ENCODE measurements at places on chromosomes 7 and 10.

GRCh38 chr7:77326131-77326530, 90.0 kb downstream of the GSAP start:
- DNase-seq: peak; percentile 33

DNA sequence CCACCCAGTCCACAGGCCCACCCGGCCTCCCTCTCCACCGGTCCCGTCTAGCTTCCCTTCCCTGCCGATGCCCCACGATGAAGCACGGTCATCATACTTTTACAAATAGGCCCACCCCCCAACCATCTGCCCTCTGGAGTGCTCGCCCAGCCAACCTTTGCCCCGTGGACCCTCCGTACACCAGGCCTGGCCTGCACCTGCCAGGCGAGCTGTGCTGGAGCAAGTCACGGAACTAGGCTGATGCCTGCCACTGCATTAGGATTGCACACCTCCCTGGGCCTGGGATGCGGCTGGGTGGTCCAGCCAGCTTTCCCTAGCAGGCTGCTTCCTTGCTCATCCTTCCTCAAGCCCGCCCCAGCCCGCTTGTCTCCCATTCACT, 44.7 kb downstream of the PPIF start:
- DNase-seq: no peak

DNA sequence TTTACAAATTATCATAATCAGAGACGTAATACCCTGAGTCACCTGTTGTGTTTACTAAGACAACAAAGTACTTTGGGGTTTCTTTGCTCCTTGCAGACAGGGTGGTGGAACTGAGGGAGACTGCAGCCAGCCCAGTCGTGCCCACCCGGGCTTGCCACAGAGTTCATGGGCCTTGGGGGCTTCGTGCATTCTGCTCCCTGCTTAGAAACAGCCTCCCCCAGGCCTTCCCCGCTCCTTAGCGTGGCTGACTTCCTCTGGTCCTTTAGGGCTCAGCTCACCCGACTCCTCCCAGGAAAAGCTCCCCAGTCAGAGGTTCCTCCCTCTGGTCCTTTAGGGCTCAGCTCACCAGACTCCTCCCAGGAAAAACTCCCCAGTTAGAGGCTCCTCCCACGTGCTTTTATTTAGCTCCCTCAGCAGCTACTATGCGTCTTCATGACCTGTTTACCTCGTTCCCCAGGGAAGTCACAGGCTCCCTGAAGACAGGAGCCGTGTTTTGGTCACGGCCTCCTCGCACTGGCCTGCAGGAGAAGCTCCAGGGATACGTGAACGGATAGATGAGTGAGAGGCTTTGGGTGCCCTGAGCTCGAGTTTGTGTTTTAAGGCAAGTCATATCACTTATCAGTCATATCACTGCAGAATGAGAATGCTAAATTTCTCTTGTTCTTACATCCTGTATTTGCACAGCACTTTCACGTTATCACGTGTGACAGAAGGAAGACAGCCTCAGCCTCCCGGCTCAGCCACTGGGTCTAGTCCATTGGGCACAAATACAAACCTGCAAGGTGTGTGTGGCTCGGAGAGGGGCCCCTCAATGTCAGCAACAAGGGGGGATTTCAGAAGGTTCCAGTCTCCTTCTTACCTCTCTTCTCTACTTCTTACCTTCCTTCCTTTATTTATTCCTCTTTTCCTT, 52.7 kb upstream of the VIPR2 start:
- DNase-seq: no peak

DNA sequence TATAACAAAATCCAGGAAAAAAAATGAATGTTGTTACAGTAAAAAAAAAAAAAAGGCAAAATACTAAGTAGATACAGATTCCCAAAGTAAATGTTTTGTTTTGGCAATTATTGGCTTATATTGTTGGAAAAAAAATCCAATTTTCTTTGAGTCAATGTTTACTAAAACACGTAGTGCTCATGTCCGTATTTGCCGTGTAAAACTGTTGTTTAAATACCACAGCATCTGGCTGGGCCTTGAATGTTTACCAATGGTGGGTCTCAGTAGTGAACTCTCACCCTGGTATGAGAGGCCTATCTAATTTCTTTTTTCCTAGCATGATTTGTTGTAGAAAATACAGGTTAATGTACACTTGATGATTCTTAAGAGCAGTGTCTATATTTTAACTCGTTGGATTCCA, 41.4 kb upstream of the SLC26A5 start:
- DNase-seq: no peak

GRCh38 chr10:3048119-3049019, 19.0 kb upstream of the PFKP start:
- DNase-seq: peak; percentile 77

- no peak for DNase-seq
Measured at GRCh38 chr10:114596793-114597192, 61.3 kb downstream of the ABLIM1 start.

DNA sequence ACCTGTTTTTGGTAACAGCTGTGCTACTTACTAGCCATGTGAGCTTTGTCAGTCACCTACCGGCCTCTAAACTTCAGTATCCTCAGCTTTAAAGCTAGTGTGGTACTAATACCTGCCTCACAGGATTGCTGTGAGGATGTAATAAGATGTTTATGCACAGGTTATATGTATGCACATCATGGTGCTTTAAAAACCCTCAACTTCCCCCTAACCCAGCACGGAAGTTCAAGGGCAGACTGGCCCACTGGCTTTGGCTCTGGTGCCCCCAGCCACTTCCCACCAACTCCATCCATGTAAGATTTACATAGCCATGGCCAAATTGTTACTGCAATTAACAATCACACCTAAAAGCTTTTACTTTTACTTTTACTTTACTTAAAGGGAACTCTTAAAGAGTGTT, 676.0 kb upstream of the GALNT17 start:
- DNase-seq: no peak

DNA sequence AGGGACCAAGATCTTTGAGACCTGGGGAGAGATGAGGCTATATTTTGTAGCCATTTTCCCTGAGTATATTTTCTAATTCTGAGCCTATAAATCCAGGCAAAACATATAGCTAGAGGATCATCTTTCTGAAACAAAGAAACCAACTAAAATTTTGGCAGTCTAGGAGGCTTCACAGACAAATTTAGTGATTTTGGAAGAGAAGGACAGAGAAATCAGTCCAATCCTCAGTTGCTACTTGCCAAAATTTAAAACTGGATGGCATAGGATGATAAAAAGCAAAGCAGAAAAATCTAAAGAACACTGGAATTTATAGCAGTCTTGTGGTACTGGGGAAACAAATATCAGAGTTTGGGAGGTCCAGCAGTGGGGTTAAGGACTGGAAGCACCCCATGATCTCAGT, 43.4 kb upstream of the POM121L12 start:
- no peak for DNase-seq

- DNase-seq: no peak
Measured at GRCh38 chr7:6198689-6199595, 73.5 kb downstream of the CYTH3 start.

- no peak for DNase-seq
Measured at GRCh38 chr7:158497627-158498026, 90.0 kb downstream of the PTPRN2 start.

- DNase-seq: no peak
Measured at GRCh38 chr7:159030490-159031134, 114.1 kb downstream of the VIPR2 start.

- peak; percentile 57 for DNase-seq
Measured at GRCh38 chr10:49539320-49539885, 482 bp upstream of the ERCC6 start.

DNA sequence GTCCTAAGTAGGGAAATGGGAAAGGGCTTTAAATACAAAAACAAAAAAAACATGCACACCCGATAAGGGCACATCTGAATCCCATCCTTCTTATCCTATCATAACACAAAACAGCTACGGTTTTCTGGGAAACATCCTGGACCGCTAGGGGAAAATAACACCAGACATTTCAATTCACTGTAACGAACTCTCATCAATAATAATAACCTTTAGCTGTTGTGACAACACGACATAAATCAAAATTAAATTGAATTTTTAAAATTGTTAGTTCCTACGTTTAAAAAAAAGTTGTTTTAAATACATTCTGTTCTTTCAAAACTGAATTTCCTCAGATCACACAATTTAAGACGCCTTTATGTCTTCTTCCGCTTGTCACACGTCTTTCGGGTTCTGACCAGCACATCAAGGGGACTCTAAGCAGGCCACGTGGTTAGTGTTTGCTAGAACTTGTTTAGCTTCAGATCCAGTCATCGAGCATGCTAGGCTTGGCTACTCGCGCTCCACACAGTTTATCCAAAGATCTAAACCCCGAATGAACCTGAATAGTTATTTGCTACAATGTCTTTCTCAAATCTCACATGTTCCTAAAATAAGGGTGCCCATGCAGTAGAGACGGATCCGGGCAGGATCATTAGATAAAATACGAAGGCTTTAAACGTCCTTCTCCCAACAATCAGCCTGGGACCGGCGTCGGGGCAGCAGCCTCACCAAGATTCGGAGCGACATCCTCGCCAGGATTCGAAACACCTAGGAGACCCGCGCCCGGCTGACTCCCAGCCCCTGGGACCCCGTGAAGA, 839 bp downstream of the IKZF5 start:
- DNase-seq: peak; percentile 49

DNA sequence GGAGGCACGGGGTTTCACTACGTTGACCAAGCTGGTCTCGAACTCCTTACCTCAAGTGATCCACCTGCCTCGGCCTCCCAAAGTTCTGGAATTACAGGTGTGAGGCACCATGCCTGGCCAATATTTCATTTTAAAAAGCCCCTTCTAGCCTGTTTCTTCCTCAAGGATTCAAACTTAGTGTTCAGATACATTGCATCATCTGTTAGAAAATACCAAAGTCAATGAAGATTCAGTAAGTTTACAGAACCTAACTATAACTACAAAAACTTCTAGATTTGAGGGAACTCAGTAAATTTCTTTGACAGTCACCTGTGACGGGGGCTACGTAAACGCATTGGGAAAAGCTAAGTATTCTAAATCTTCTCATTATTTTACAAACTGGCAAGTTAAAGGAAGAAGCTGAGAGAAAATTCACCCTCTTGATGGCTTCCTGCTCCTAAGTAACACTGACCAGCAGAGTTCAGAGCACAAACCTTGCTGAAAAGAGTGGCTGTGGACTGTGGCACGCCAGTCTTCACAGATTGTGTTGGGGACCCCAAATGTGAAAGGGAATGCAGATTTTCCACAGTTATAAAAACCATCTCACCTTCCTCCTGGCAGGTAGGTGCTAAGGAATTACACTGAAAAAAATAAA, 162.2 kb downstream of the PKD1L1 start:
- no peak for DNase-seq

GRCh38 chr7:132532281-132532680, 44.0 kb downstream of the PLXNA4 start:
- no peak for DNase-seq

DNA sequence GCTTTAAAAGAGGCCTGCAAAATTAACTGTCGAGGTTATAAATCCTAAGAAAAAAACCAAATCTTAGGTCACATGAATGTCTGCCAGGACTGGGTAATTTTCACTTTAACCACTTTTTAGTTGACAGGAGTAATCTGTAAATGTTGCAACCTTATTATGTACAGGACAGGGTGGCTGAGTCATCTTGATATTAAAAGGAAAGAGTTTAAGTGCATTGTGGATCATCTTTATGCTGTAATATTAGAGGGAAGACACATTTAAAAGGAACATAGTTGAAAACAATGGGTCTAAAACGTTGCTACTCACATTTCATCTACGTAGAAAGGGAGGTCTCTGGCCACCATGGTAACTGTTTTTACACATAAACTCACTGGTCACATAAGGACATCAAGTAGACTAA, 115.5 kb downstream of the LSMEM1 start:
- DNase-seq: peak; percentile 11

DNA sequence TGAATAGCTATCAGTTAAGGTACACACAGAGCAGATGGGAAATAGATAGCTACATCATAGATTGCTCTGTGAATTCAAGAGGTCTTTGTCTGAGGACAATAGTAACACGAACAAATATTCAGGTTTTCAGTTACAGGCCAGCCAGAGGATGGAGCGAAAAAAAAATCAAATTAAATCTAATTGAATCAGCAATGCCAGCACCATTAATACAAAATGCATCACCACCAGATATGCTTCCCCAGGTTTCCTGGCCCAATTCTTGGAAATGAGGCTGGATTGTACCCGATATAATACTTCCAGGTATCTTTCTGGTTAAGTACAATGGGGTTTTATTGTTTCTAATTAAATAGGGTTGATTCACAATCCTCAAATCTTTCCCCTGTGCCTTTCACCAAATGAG, 975.8 kb upstream of the AUTS2 start:
- DNase-seq: no peak

DNA sequence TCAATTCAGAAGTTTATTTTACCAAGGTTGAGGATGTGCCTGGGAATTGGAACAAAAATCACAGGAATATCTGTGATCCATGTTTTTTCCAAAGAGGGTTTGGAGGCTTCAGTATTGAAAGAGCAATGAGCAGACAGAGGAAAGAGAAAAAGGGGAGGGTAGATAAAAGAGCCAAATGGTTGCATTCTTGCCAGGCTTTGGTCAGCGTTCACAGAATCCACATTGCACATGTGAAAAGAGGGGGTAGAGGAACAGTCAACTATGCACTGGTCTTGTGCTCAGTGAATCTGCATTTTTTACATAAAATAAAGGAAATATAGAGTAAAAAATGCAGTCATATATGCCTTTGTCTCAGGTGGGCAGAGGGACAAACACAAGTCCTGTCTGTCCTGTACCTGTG, 20.6 kb upstream of the ERCC6 start:
- DNase-seq: peak; percentile 42

DNA sequence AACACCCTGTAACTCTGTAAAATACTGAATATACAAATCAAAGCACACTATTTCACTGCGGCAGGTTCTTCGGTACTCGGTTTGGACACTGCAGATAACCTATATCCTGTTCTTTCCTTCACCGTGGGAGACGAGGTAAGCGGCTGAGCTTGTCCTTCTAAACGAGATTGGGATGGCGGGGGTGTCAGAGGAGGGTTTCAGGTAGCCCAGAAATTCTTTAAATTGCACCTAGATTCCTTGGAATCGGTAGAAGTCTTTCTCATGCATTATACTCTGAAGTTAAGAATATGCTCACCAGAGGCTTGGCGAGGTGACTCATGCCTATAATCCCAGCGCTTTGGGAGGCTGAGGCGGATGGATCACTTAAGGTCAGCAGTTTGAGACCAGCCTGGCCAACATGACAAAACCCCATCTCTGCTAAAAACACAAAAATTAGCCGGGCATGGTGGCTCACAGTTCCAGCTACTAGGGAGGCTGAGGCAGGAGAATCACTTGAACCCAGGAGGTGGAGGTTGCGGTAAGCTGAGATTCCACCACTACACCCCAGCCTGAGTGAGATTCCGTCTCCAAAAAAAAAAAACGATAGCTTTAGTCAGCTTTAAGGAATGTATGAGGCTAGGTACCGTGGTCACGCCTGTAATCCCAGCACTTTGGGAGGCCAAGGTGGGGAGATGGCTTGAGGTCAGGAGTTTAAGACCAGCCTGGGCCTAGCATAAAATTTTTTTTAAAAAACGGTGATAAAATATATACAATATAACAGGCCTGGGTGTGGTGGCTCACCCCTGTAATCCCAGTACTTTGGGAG, 10.1 kb upstream of the LAT2 start:
- peak; percentile 25 for DNase-seq

- peak; percentile 95 for DNase-seq
Measured at GRCh38 chr7:99563650-99564049, 5.2 kb downstream of the ZNF655 start.

All from fibroblast of skin of back (primary cell).